Hippocampal formation (tissue), 2 donors: ENCODE measurements at places on chromosomes 13 and 19.

GRCh38 chr13:113145911-113146598, 12.4 kb upstream of the PROZ start:
- no peak for DNase-seq

GRCh38 chr13:99446242-99446641, 55.0 kb upstream of the TM9SF2 start:
- DNase-seq: no peak

- DNase-seq: no peak
Observed at GRCh38 chr19:29783627-29784190, 28.1 kb upstream of the CCNE1 start.

DNA sequence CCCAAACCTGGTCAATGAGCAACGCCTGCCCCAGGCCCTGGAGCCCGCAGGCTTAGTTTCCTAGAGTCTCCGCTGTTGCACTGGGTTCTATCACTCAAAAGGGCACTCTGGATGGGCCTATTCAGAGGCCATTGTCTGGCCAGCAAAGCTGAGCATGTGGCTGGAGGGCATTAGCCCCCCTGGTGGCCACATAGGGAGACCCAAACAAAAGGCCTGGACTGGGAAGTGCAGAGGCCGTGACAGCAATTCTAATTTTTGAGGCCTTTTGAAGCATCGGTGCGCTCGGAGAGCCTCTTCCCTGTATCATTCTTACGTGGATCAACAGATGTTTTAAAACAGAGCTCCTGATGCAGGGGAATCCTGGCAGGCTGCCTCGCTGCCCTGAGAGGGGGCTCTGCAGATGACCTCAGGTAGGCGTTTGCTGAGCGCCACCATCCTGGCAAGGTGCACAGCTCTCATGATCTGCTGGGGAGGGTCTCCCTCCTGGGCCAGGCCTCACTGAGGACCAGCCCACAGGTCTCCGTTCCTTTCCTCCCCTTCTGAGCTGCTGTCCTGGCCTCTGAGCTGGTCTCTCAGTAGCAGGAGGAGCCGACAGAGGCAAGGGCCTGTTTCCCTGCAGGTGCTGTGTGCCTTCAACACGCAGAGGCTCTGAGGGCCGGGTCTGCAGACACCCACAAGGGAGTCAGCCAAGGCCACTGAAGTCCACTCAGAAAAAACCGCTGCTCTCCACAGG, 190.5 kb downstream of the URI1 start:
- no peak for DNase-seq

DNA sequence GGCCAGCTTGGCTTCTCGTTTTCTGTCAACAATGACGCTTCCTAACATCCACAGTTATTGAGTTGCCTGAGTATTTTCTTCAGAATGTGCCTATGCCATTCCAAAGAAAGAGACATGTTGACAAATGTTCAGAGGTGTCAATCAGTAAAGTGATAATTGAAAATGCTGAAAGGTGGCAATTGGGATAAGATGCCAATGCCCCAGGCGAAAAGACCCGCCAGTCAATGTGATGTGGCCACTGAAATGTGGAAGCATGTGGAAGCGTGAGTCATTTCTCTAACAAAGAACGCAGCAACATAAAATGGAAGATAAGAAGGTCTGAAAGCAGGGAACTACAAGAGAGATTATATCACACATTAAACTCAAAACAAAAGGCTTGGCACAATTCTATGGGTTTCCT, 882.2 kb upstream of the SLC10A2 start:
- no peak for DNase-seq

DNA sequence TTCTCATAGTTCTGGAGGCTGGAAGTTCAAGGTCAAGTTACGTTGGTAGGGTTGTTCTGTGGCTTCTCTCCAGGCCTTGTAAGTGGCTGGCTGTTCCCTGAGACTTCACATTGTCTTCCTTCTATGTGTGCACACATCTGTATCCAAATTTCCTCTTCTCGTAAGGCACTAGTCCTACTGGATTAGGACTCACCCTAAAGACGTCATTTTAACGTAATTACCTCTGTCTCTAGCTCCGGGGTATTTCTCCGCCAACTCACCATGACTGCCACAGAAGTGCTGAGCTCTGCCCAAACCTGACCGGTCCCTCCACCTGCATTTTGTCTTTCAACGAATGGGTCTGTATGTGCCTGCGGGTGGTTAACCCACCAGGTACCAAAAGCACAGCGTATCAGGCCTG, 8.7 kb upstream of the SYDE1 start:
- no peak for DNase-seq

DNA sequence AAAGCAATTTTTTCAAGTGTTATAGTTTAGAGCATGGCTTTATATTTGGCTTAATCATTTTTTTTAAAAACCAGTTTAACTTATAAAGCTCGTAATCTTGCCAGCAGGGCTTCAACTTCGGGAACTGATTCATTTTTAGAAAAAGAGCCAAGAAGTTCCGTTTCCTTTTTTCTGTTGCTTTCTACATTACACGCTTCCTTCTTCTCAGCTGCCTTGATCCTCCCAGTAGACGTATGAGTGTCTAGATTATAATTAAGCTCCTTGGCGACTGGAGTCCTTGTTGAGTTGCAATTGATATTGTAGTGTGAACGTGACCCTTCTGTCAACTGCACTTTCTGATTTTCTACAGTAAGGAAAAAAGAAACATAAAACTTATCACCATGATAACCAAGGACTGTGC, 497.2 kb downstream of the DIAPH3 start:
- no peak for DNase-seq

DNA sequence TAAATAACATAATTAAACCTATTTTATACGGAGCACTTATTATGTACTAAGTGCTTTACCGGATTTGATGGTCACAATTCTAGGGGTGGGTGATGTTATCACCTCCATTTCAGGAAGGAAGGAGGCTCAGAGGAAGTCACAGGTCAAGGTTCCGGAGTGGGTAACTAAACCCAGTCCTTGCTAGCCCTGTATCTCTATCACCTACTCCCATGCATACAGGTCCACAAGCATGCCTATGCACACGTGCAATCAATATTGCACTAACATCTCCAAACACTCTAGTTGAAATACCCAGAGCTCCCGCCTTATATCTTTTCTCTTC, 17.8 kb upstream of the FOSB start:
- DNase-seq: no peak

GRCh38 chr19:45211751-45212381, 33.3 kb downstream of the BLOC1S3 start:
- no peak for DNase-seq

DNA sequence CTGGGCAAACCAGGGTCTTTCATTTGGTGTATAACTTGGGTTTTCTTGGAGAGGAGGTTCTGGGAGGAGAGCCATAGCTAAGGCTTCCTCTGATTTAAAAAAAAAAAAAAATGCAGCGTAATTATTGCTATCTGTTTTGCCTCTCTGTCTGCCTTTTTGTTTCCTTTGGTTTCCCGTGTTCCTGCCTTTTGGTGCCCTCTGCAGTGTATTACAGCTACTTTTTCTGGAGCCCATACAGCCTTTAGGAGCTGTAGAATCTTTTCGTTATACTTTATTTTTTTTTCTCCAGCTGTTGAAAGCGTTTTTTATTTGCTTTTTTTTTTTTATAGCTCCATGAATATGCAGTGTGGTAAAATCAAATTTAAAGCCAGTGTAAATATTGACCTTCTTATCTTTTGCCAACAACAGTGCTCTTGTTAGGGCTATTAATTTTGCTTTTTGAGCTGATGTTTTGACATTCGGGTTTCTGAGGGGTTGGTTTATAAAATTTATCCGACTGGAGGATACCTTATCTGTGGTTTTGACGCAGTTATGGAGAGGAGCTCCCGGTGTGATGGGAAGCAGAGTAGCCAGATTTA, 38.1 kb downstream of the ZNF493 start:
- DNase-seq: no peak

DNA sequence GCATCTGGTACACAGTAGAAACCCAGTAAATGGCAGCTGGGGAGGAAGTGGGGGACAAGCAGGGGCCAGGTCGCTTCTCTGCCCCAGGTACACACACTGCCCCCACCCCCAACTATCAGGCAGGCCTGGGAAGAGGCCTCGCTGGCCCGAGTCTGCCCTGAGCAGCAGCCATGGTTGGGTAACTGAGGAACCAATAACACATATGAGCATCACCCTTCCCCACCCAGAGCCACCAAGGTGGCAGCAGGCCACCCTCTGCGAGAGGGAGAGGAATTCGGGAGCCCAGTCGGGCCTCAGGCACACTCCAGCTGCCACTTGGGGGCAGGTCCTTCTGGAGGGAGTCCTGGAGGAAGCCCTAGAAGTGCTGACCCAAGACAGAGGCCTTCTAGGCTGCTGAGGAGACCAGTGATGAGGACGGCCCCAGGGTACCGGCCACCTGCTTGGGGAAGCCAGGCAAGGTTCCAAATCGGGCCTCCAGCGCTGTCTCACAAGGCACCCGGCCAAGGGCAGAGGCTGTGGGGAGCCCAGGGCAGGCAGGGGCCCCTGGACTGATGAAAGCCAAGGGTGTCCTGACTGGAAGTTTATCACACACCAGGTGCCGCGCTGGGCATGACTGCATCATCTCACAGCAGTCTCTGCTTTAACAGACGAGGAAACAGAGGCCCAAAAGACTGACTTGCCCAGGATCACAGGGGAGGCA, 14.0 kb upstream of the KPTN start:
- no peak for DNase-seq
